SHP77 (cell line): ENCODE measurements at places on chromosomes 7 and 10.

DNA sequence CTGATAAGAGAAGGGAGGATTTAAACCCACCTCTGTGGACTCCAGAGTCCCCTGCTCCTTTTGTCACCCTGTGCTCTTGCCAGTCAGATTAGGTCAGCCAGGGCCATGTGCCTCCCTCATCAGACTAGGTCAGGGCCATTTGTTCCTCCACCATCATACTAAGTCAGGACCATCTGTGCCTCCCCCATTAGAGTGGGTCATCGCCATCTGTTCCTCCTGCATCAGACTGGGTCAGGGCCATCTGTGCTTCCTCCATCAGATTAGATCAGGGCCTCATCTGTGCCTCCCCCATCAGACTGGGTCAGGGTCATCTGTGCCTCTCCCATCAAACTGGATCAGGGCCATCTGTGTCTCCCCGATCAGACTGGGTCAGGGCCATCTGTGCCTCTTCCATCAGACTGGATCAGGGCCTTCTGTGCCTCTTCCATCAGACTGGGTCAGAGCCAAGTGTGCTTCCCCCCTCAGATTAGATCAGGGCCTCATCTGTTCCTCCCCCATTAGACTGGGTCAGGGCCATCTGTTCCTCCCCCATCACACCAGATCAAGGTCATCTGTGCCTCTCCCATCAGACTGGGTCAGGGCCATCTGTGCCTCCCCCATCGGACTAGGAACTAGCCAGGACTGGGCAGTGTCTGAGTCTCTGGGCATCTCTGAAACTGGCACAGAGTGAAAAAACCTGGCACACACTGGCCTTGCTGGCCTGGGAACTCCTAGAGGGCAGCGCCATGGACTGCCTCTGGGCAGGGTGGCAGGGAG lies 11.5 kb downstream of the MYL10 start:
- DNase-seq, result no peak

GRCh38 chr7:131335639-131336381 lies 8.1 kb downstream of the MKLN1 start:
- DNase-seq, result no peak

DNA sequence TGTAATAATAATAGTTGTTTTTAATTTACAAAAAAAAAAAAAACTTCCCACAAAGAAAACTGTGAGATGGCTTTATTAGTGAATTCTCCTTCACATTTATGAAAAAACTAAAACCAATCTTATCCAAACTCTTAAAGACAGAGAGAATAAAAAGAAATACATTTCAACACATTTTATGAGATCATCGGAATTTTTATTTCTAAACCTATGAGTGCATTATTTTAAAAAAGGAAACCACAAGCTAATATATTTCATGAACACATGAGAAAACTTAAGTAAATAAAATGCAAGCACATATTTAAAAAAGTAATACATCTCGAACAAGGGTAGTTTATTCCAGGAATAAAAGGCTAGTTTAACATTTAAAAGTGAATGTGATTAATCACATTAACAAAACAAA lies 31.5 kb downstream of the C7orf25 start:
- DNase-seq, result no peak

GRCh38 chr7:75985009-75985517 lies 9.3 kb downstream of the TMEM120A start:
- no peak for DNase-seq

DNA sequence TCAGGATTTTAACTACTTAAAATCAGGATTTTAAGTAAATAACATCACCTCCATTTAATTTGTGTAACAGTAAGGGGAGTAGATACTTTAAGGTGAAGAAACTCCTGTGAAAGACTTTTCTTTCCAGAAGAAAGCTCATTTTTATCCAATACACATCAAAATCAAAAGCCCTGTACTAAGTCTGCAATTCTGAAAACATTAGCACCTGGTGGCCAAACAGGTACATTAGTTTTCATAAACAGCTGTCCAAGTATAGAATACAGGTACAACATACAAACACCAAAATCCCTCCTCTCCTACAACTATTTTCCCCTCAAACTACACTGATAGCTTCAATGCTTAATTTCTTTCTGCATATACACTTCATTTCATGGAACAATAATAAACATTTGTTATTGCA lies 22.9 kb downstream of the FAM3C start:
- DNase-seq, result no peak

DNA sequence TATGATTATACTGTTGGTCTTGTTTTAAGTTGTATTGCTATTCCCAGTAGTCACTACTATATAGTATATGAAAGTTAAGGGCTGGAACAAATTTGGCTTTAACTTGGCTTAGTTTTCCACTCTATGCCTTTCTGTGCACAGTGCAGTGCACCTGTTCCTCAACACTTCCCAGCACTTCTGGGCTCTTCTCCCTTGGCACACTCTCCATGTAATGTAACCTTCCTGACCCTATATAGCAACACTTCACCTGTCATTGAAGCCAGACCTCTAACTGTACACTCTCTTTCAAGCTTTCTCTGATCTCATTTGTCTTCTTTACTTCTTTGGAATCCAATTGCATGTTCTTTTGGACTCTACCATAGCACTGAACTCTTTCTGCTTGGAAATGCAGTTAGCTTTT lies 83.9 kb upstream of the SMIM30 start:
- DNase-seq, result no peak

DNA sequence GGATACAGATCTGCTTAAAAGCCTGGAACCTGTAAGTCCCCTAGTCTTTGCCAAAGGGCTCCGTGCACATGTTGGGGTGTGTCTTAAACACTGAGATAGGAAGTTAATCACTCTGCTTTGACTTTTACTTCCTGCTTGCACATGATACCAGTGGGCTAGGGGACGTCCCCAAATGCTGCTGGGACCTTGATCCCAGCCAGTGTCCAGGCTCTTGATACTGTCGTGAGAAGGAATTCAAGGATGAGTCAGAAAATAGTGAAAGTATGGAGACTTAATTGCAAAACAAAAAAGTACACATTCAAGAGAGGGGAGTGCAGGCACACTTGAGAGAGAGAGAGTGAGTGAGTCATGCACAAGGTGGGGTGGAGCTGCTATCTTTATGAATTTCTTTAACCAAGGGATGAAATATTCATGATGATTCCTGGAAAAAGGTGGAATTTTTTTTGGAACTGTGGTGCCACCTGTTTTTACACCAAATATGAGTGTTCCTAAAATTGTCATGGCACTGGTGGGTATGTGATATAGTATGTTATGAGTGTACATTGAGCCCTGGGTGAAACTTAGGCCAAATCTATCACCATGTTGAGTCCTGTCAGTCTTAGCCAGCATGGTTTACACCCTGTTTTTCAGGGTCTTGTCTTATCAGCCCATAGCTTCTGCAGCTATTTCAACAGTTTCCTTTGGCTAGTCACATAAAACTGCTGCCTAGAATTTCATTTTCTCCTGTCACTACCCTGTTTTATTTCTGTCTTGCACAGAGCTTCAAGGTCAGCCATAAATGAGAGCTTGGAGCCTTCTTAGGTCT lies 88.3 kb upstream of the CYP26C1 start:
- DNase-seq, result no peak

DNA sequence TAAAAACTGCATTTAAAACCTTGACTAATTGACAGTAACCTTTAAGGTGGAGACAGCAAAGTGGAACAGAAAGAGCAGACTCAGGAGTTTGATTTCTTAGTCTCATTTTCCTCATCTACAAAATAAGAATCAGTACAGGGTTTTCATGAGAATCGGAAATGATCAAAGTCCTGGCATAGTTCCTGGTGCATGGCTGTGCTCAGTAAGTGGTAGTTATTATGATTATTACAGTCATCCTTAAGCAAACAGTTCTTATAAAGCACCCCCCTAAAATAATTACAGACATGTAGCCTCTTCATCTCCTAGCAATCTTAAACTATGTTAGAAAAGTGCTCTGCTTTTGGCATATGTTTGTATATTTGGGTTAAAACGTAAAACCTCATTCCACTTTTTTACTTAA lies 18.0 kb downstream of the NEBL start:
- DNase-seq, result no peak

DNA sequence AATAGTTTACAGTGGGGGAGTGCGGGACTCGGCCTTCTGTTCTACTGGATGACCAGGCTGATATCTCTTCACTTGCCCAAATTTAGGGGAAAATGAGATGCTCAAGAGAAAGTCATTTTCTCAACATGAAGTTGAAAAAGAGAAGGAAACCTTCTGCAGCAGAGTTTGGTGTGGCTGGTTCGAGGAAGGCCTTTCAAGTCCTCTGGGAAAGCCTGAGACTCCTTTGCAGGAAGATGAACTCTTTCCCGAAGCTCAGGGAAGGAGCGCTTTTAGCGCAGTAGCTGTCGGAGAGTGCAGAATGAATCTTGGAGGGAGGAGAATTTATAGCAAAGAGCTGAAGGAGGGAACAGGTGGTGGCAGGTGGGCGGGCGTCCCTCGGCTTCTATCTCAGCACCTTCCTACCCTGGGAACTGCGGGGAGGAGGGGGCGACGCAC lies at the start of gene ATOH7:
Gene ATOH7, minus strand, starts transcription at position 297 of the 435 bp plus-strand sequence. CDS start 436 bp downstream, outside the sequence.
- DNase-seq, result no peak

DNA sequence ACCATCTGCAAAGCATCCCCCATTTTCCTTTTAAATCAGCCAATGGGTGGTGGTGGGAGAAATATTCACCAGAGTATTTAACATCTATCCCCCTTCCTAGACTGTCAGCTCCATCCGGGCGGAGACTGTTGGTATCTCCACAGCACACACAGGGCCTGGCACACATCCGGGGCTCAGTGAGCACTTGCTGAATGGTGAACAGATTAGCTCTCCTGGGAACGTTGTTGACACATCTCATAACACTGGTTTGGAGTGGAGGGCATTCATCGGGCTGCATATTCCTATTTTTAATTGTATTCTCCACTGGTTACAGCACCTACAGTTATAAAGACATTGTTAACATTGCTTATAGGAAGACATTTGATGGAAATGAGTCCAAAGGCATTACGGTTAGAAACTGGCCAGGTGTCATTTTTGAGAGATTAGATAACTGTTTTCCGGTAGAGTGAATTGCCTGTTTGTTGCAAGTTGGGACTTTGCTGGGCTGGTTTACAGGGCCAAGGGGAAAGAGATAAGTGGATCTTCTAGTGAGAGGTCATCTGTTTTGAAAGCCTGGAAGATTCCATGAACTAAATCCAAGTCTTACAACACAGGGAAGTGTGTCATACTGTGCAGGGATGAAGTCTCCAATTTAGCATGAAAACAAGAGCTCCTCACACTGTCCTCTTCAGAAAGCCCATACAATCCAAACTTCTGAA lies 101.8 kb downstream of the EGFR start:
- DNase-seq, result no peak

- no peak for DNase-seq
These were observed 188.4 kb upstream of the IGFBP3 start for GRCh38 chr7:46109437-46109836.

DNA sequence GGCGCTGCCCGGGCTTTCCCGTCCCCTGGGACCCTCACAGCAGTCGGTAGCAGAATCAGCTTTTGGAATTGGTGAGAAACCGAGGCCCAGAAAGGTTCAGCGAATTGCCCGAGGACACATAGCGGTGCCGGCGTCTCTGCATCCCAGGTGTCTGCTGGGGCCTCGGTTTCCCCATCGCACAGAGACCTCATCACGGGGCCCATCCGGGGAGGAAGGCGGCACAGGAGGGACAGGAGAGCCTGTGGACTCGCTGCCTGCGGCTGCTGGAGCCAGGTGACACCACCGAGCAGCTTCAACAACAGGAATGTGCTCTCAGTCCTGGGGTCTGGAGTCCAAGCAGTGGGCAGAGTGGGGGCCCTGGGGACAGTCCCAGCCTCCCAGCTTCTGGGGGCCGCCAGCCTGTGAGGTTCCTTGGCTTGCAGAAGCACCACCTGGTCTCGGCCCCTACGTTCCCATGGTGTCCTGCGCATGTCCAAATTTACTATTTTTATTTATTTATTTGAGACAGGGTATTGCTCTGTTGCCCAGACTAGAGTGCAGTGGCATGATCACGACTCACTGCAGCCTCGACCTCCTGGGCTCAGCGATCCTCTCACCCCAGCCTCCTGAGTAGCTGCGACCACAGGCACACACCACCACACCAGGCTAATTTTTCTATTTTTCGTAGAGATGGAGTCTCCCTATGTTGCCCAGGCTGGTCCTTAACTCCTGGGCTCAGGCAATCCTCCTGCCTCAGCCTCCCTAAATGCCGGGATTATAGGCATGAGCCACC lies 539 bp upstream of the COX19 start:
- no peak for DNase-seq

- DNase-seq, result no peak
These were observed 306.7 kb downstream of the GRID1 start for GRCh38 chr10:86059892-86060291.

GRCh38 chr7:47266131-47266706 lies 315.7 kb downstream of the TNS3 start:
- peak; percentile 50 for DNase-seq

DNA sequence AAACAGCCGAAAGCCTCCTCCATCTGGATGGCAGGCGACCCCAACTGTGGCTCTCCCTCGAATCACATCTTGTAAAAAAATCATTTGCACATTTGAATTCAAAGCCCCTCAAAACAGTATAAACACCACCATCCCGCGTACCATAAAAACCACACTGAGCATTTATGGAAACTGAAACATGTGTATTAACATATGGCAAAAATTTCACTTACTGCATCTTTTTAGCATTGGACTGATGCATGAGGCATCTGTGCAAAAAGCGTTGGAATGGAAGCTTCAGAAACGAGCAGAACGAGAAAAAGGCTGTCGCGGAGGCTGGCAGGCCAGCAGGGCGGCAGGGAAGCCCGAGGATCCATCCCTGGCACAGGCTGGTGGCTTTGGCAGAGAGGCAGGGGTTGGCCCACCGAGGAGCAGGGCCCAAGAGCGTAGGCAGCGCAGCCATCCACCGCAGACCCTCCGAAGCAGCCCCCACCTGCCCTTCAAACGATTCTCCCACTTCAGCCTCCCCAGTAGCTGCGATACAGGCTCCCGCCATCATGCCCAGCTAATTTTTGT lies 39.3 kb upstream of the CUX1 start:
- no peak for DNase-seq

DNA sequence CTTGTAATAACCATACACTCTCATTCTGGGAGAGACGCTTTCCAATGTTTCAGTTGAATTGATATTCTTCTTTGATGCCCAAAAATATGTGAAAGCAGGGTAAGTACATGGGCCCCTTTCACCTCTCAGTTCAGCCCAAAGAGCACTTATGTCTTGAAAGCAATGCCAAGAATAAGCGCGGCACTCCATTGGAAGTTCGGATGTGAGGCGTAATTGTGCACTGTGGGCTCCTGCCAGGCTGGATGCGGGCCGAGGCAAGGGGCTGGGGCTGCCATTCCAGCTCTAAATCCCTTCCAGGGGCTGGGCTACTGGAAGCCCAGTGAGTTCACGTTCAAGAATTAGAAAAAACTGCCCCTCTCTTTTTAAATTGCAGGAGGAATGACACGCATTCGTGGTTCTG lies 113.8 kb downstream of the EBF3 start:
- DNase-seq, result no peak
